ENCODE measurements at places on chromosomes 1 and 21. TPM values are rescaled to one million over a fixed set of nuclear protein-coding genes. Genes with fewer than 3 reads are reported as not detected.

The DDAH1 gene
- 132 TPM for polyA plus RNA-seq

The DHDDS gene
- 32.4 TPM for polyA plus RNA-seq

The FGR gene
- polyA plus RNA-seq: 1.4 TPM

The SLC44A5 gene
- 10.3 TPM for polyA plus RNA-seq

The PCAT6 gene
- 3.5 TPM for polyA plus RNA-seq

The CD2 gene
- 0.35 TPM for polyA plus RNA-seq

The PDZK1IP1 gene
- polyA plus RNA-seq: 43.7 TPM

The IL23R gene
- not detected for polyA plus RNA-seq

The NBPF10 gene
- 2.1 TPM for polyA plus RNA-seq

The CDK18 gene
- polyA plus RNA-seq: 18.2 TPM

- no peak for DNase-seq
Measured at GRCh38 chr1:84269306-84269705, 32.2 kb upstream of the SAMD13 start.

GRCh38 chr1:22876359-22877111, 96.1 kb downstream of the LACTBL1 start:
- no peak for DNase-seq

DNA sequence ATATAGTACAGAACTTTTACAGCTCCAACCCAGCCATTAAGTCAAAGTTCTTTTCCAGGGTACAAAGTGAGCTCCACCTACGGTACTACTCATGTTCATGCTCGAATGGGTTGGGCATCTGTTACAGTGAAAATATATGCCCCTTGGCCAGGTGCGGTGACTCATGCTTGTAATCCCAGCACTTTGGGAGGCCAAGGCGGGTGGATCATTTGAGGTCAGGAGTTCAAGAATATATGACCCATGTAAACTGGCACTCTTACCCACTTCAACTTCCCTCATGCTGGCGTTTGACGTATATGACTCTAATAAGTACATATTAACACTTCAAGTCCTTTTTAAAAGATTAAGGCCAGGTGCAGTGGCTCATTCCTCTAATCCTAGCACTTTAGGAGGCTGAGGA, 71.3 kb upstream of the PKN2 start:
- no peak for DNase-seq

GRCh38 chr21:25750085-25750484, 15.3 kb downstream of the GABPA start:
- no peak for DNase-seq

GRCh38 chr1:64745181-64745985, 508 bp downstream of the RAVER2 start:
- DNase-seq: peak; percentile 12

DNA sequence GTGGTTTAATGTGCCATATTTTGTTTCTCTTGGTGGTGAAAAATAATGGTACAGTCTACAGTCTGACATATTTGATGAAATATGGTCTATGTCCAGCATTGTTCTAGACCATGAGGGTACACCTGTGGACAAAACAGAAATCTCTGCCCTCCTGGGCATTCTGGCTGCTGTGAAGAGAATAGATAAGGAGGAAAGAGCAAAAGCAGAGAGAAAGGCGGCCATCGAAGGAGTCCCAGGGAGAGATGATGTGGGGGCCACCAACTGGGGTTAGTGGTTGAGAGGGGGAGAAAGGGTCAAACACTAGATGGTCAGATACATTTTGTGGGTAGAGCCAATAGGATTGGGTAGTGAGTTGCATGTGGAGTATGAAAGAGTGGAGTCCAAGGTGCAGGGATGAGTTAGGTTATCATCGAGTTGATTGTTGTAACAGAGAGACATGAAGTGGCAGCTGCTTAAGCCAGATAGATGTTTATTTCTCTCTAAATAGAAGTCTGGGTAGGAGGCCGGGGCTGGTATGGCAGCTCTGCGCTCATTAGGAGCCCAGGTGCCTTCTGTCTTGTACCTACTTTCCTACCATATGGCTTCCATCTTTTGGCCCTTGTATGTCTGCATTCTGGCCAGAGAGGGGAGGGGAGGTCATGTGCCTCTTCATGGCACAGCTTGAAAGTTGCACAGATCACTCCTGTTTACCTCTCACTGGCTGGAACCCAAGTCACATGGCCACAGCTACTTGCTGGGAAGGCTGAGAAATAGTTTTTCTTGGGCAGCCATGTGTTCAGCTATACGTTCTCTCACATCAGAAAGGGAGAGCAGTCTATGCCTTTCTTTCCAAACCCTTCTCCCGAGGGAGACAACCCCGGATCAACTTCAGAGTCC, 13.0 kb downstream of the UBE4B start:
- no peak for DNase-seq

DNA sequence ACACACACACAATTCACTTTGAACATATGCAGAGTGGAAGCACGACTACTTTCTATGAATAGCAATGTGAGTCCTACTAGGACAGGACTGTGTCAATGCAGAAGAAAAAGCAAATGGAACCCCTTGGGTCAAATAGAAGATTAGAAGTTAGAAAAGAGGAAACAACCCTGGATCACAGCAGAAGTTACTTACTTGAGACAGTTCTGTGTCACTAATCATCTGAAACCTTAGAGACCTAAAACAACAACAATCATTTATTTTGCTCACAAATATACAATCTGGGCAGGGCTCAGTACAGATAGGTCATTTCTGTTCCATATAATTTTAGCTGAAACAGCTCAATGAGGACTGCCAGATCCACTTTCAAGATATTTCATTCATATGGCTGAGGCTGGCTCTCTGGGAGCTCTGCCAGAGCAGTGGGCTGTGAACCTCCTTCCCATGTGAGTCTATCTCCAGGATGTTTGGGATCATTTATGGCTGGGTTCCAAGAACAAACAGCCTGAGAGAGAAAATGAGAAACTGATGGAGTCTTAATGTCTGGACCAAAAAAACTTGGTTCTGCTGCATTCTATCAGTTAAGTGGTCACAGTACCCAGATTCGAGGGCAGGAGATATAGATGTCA, 42.5 kb upstream of the IL10 start:
- no peak for DNase-seq

- no peak for DNase-seq
Measured at GRCh38 chr1:158255656-158256055, 1.4 kb downstream of the CD1A start.

GRCh38 chr1:971751-972506, 5.6 kb downstream of the PLEKHN1 start:
- no peak for DNase-seq

- DNase-seq: no peak
Measured at GRCh38 chr1:2257245-2257627, 29.1 kb downstream of the SKI start.

GRCh38 chr1:31919591-31919990, 18.6 kb downstream of the PTP4A2 start:
- no peak for DNase-seq

DNA sequence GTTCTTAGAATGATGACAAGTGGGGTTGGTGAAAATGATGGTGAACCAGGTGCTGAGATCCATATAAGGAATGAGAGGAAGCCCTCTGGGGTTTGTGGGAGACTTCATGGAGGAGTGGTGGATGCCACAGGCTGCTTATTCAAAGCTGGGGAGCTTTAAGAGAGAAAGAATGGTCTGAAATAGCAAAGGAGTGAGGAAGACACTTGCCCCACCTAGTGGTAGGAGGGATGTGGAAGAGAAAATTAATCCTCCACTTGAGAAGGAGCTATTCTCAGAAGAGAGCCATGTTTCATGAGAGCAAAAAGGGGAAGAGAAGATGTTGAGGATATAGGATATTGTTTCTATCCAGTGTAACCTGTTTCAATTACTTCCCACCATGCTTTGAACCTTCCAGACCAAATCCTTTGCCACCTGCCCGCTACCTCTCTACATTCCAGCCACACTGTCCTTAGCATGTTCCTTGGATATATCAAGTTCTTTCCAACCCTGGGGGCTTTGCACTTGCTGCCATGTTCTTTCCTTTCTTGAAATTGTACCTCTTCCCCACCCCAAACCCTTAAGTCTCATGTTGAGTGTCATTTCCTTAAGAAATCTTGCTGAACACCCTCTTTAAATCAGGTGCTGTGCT, 19.6 kb upstream of the ZNF648 start:
- DNase-seq: peak; percentile 35

DNA sequence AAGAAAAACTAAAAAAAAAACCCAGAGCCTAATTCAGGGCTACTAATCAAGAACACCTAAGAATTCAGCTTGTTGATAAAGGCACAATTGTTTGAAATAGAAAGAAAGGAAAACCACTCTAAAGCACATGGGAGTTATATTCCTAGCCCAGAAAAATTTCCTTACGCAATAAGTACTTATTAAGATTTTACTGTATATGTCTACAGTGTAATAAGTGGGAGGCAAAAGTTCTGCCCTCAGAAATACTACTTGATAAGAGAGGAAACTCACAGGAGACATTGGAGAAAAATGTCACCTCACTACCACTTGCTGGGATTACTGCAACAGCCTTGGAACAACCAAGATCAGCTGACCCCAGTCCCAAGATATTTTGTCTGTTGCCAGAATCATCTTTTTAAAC, 66.1 kb downstream of the IARS2 start:
- no peak for DNase-seq

DNA sequence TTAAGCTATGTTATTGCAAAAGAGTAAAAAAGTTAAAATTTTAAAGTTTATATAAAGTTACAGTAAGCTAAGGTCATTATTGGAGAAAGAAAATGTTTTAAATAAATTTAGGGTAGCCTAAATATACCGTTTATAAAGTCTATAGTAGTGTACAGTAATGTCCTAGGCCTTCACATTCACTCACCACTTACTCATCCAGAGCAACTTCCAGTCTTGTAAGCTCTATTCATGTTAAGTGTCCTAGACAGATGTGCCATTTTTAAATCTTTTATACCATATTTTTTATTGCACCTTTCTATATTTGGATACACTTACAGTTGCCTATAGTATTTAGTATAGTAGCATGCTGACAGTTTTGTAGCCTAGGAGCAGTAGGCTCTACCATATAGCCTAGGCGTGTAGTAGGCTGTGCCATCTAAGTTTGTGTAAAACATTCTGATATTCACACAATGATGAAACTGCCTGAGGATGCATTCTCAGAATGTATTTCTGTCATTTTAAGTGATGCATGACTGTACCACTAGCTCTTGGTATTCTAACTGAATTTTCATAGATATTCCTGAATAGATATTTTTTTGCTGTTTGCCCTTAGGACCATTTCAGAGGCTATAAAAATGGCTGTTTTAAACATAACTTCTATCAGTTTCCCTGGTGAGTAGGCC, 26.8 kb downstream of the PPP2R5A start:
- DNase-seq: no peak

DNA sequence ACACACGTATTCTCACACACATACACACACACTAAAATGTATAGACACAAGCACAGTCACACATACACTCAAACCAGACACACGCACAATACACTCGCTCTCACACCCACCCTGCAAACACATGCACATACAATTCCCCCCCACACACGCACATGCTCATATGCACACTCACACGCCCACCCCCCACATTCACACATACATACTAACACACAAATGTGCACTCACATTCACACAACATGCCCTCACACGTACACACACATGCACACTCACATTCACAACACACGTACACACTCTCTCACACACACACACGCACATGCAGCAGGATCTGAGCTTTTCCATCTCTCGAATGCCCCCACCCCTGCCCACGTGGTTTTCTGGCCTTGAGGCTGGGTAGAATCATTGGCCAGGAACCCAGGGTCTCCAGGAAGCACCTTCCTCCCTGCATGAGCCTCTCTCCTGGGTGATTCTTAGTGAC, 589.7 kb downstream of the PTPRU start:
- DNase-seq: no peak

GRCh38 chr1:172697534-172698002, 38.7 kb downstream of the FASLG start:
- DNase-seq: no peak

DNA sequence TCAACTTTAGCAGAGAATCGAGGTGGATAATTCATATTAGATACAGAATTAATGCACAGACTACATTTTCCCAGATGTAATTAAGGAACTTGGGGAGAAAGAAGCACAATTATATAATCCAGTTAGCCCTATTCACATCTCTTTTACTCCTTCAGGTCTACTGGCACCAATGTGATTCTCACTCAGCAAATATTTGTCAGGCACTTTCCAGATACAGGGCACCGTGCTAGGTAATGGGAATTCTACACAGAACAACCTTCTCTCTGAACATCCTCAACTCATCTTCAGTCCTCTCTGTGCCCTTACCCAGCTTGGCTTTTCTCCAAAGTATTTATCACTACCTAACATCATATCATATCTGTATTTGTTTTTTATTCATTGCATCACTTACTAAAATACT, 15.6 kb upstream of the PROX1 start:
- no peak for DNase-seq

DNA sequence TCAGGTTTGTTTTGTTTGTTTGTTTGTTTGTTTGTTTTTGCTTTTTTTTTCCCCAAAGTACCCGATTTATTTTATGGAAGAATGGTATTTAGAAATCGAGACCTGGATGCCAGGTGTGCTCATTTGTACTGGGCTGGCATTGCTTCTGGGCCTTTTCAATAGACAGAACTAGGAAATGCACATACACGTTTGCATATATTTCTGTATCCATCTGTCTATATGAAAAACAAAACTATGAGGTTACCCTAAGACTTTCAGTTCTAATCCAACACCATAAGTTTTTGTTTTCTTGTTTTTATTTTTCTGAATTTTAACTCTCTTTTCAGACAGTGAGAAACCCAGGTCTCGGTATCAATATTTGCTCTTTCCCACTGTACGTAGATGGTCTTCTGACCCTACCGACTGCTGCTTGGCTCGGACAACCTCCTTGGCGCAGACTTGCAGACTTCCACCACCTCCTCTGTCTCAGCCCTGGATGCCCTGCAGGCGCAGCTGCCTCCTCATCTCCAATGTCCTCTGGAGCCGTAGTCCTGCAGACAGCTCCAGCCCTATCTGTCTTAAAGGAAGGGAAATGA, 171.7 kb downstream of the NEK7 start:
- no peak for DNase-seq

DNA sequence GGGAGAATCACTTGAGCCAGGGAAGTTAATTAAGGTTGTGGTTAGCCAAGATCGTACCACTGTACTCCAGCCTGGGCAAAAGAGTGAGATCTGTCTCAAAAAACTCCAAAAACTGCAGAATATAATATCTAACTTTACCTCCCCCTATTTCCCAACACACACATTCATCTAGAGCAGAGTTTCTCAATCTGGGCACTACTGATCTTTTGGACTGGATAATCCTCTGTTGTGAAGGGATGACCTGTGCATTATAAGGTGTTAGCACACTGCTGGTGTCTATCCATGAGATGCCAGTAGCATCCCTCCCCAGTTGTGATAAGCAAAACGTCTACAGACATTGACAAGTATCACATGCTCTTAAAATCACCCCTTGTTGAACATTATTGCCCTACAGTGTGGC, 61.8 kb downstream of the RGS13 start:
- DNase-seq: no peak
